Stimulated activated CD8-positive, alpha-beta memory T cell treated with anti-CD3 and anti-CD28 coated beads, Interleukin-4, amount 100 ng/mL, for 1 hour (primary cell): ENCODE measurements at places on chromosomes 7 and 10.

DNA sequence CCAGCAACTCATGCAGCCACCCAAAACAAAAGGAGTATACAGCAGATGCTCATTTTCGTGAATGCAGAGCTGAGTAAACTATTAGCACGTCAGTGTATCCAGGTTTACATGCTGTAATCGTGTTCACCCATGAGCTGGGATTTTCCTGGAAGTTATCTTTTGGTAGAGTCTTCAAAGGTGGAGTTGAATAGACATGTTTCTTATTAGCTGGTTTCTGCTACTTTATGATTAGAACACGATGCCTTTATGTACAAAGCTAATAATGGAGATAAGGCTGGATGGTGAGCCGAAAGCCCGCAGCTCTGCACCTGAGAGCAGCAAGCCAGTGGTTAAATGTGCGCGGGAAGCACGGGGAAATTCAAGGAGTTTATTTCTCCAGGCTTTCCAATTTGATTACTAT is 123.8 kb downstream of the ADARB2 start:
- no peak for DNase-seq

GRCh38 chr10:14584661-14585060 is 190.0 kb downstream of the FAM107B start:
- DNase-seq, result no peak

DNA sequence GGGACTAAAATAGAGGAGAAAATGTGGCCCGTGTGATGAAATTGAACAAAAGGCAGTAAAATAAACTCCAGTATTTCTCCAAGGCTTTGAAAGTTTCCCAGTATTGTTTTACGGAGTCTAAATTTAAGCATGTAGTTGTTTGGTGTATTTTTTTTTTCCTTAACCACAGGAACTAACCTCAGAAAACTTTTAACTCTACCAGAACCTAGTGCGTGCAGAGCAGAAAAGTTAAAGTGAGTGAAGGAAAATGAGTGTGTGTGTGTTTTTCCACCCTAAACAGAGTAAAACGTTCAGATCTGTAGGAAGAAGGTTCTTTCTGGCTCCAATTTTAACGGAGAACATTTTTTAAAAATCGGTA is 812 bp downstream of the PROSER2 start:
- no peak for DNase-seq

GRCh38 chr10:128429835-128430513 is 303.8 kb upstream of the MKI67 start:
- no peak for DNase-seq

- DNase-seq, result no peak
These were observed 156.9 kb downstream of the EBF3 start for GRCh38 chr10:129807211-129807610.

DNA sequence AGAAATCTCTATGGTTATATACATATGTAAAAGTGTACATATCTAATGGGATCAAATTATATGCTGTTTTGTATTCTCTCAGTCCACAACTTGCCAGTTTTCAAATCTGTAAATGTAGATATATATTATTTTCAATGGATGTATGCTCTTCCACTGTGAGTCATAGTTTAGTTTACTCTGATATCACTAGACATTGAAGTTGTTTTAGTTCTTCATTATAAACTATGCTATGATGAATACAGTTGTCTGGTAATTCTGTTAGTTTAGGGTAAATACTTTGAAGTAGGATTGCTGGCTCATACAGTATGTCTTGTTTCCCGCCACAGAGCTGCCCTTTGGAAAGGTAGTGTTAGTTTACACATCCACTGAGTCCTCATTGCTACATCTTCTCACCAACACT is 25.2 kb downstream of the SDK1 start:
- DNase-seq, result no peak

- no peak for DNase-seq
These were observed 81.3 kb upstream of the ZNF438 start for GRCh38 chr10:31112961-31113360.

DNA sequence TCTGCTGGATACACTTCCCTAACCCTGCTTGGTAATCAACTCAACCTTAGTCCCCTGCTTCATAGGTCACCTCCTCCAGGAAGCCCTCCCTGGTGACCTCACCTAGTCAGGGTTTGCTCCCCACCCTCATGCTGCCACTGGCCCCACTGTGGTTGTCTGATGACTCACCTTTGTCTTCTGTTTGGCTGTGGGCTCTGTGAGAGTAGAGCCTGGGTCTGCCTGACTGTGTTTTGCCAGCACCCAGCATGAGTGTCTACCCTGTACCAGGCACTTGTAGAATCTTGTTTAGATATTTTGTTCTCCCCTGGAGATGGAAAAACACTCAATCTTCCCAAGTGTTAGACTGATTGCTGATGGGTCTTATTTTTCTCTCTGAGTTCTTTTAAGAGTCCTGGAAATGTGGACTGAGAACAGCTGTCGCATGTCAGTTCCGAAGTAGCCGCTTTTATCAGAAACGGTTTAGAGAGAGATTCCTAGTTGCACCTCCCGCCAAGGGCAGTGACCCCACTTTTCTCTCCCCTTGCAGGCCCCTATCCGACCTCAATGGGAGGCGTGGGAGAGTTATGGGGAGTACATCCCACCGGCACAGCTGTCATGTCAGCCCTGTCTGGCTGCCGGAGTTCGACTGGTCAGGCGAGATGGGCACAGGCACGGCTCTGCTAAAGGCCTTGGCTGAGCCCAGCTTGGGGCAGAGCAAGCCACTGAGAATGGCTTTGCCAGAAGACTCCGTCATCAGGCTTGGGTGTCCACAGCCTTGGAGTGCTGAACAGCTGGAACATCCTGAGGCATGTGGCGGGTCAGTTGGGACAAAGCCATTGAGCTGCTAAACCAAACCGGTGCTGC is 134.3 kb downstream of the GRK5 start:
- peak; percentile 15 for DNase-seq

GRCh38 chr7:151565541-151565940 is 45.8 kb upstream of the RHEB start:
- DNase-seq, result no peak

DNA sequence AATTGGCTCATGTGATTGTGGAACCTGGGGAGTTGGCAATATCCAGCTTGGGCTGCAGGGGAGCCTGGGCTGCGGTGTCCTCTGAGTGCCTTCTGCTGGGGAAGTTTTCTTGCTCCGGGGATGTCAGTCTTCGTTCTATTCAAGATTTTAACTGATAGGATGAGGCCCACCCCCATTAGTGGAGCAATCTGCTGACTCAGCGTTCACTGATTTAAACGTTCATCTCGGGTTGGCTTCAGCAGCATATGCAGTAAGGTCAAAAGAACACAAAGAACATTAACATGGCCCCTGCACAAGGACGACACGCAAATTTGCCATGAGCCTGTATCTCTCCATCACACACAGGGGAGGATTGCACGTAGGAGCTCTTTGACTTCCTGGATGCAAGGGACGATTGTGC is 360.6 kb upstream of the ADARB2 start:
- DNase-seq, result no peak

- no peak for DNase-seq
These were observed 171.5 kb downstream of the ZMYND11 start for GRCh38 chr10:306675-307185.

DNA sequence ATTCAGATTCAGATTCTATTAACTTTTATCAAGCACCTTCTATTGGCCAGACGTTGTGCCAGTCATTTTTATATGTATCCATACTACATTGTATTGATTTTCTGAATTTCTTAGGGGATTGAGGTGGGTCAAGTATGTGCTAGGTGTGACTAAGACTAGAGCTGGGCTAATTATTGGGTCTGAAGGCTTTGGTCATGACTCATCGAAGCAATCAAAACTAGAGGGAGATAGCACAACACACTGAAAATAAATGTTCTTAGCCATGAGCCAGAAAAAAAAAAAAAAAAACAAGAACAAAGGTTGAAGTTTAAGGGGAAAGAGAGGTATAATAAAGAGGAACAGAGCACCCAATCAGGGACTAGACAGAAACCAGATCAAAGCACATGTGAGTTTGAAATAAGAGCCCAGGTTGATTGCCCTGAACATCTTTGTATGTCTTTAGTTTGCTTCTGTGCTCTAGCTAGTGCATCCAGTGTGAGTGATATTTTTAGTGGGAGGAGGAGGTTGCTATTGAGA is 171.6 kb upstream of the FOXP2 start:
- no peak for DNase-seq

GRCh38 chr7:103932389-103932788 is 57.1 kb downstream of the RELN start:
- no peak for DNase-seq

DNA sequence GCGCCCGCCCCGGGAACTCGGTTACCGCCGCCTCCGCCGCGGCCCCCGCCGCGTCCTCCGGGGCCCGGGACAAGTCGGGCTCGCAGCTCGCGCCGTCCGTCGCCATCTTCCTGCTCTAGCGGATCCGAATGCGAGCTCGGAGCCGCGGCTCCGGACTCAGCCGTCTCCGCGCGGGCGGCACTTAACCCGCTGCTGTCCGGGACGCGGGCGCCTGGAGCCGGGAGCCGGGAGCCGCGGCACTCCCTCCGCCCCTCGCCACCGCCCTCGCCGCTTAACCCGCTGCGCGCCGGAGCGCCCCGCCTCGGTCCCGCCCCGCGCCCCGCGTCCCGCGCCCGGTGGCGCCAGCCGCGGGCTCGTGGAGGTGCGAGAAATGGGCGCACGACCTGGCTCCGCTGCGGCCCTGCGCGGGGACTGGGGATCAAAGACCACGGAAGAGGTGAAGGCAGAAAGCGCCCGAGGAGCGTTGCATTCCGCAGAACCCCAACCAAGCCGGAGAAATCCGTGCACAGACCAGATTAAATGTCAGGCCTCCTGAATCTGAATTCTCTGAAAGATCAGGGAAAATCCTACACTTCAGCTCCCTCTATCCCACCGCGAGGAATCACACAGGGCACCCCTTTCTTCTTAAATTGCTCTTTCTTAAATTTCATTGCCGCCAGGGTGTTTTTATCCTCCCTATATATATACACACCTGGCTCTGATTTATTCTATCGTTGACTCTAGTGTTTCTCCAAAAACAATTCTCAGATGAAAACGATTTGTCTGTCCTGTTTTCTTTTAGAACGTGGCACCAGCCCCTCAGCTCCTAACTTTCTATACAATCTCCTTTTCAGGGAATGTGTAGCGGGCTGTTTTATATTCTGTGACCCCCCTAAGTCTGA is at the start of gene CTTNBP2:
Gene CTTNBP2, minus strand, starts transcription at position 132 of the 881 bp plus-strand sequence. Its CDS starts 26 bp downstream, at position 106.
- DNase-seq, result no peak

- no peak for DNase-seq
These were observed 14.8 kb upstream of the ZC3HAV1 start for GRCh38 chr7:139124084-139124914.

DNA sequence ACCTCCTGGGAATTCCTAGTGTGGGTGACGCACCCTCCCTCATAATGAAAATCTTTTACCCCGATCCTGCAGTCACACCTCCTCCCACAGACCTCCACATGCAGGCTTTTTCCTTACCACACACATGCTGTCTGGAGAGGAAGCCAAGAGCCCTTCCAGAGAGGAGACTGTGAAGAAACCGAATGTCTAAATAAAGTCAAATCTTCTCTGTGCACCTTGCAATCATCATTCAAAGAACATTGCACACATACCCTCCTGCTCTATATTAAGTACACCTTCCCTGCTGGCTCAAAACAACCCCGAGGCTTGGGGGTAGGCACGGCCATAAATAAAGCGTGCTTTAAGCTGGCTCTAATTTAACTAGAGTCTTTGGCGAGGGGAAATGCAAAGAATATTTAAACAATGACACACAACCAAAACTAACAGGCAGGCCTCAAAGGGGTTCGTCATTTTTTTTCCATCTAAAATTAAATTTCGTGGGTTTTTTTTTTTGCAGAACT is 34.9 kb downstream of the CALML3 start:
- DNase-seq, result no peak

- peak; percentile 16 for DNase-seq
These were observed 54.3 kb upstream of the KDM7A start for GRCh38 chr7:140230861-140231770.

DNA sequence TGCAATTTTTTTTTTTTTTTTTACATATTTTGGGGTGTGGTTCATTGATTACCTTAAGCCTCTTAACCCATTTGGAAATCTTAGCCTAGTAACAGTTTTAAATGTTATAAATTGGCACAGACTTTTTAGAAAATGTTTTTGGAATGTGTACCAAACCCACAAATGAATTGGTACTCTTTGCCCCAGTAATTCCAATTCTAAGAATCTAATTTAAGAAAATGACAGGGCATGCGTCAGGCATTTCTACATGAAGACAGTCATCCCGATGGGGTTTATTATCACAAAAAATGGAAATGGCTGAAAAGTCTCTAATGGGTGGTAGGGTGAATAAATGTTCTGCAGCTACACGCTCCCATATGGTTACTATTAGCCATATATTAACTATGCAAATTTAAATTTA is 54.9 kb downstream of the ITIH5 start:
- no peak for DNase-seq

- DNase-seq, result no peak
These were observed 8.0 kb downstream of the DPY19L1 start for GRCh38 chr7:35029311-35029710.

GRCh38 chr10:100025576-100025975 is 15.8 kb upstream of the DNMBP start:
- no peak for DNase-seq

DNA sequence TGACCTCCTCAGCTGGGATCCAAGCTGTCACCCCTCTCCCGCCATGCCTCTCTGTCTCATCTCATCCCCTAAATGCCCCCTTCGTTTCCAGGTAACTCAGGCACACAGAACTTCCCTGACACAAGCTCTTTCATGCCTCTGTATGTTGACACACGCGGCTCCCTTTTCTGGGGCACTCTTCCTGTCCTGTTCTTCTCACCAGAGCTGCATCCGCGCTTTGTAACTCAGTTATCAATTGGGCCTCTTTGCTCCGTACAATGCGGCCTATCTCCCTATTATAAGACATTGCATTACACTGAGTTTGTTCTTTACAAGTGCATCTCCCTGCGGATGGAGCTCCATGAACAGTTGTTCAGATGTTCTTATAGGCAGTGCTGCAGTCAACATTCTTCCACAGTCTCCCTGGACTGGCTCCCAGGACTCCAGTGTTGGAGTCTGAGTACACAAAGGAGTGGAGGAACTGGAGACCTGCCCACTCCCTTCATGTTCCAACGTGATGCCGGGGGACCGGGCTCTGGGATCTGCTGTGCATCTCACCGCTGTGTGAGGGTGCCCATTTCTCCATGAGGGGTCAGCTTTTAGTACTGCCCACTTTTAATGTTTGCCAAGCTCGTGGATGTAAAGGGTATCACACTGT is 56.9 kb upstream of the TNS3 start:
- DNase-seq, result no peak
